ENCODE measurements at places on chromosomes 7 and 10.

GRCh38 chr7:128053023-128053422 is 21.8 kb upstream of the LRRC4 start:
- DNase-seq = no peak

DNA sequence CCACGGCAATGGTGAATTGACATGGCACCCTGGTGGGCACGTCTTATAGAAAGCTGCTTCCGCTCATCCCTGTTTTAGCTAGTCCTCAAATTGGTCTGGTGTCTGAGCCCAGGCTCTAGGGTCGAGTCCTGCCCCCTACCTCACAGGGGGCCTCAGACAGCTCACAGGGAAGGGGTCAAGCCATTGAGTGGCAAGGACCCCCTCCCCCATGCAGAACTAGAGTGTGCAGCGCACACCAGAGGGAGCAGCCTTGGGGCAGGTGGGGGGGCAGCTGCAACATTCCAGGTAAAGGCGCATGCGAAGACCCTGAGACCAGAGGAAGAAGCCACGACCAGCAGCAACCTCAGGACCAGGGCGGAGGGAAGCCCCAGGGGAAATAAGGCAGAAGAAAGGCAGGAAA is 240.4 kb upstream of the PPP2R2D start:
- DNase-seq = no peak

DNA sequence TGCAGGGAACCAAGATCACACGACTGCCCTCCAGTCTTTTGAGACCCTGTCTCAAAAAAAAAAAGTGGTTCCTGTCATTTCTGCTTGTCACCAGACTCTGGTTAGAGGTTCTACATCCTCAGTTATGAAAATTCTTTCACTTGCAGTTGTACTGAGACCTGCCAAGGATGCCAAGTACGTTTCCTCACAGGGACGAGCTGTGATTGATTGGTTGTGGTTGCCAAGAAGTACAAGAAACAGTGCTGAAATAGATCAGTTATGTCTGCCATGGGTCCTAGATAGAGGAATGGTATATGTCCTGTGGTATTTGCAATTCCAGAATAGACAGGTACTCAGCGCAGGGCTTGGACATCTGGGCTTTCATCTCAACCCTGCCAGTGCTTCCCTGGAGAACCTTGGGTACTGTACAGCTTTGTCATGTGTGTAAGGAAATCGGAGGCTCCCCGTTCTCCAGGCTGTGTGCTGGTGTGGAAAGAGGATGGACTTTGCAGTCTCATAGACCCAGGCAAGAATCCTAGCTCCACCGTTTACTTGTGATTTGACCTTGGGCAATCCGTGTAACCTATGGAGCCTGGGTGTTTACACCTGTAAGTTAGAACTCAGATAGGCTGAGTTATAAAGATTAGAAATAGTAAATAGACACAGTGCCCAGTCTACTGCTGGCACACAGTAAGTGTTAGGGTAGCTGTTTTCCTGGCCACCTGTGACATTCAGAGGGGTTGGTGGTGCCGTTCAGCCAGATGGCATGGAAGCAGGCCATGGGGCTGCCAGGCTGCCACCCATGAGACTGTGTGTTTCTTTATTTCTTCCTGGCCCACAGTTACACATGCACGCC is 53.0 kb downstream of the COL13A1 start:
- DNase-seq = no peak

DNA sequence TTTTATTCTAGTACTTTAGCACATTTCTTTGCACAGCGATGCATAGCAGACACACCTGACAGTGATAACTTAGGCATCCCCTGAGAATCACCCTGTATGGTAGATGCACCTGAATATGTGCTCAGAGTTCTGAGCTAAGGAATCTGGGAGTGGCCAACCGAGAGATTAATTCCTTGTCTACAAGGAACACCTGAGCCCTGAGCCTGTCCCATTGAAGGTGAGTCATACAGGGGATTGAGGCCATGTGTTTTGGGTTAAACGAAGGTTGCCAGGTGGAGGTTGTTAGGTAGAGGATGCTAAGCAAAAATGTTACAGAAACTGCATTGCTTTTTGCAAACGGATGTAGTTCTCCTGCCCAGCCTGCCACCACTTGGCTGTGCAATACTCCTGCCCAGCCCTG is 128.9 kb downstream of the AMPH start:
- no peak for DNase-seq

DNA sequence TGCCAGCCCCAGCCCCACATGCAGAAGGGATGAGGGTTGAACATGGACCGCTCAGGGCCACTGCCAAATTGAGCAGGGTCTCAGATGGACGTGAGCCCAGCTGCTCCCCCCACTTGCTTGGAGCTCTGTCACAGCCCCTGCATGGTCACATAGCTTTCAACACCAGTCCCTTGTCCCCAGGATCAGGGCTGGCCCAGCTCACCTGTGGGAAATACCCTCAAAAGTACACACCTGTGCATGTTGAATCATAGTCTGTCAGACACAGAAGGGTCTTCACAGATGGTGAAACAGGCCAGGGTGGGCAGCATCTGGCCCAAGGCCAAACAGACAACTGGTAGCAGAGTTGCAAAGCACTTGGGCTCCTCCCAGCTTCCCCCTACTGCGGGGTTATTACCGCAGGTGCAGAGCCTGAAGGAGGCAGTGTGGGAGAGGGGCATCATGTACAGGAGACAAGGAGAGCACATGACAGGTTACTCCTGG is 77.6 kb upstream of the UNC5B start:
- no peak for DNase-seq

DNA sequence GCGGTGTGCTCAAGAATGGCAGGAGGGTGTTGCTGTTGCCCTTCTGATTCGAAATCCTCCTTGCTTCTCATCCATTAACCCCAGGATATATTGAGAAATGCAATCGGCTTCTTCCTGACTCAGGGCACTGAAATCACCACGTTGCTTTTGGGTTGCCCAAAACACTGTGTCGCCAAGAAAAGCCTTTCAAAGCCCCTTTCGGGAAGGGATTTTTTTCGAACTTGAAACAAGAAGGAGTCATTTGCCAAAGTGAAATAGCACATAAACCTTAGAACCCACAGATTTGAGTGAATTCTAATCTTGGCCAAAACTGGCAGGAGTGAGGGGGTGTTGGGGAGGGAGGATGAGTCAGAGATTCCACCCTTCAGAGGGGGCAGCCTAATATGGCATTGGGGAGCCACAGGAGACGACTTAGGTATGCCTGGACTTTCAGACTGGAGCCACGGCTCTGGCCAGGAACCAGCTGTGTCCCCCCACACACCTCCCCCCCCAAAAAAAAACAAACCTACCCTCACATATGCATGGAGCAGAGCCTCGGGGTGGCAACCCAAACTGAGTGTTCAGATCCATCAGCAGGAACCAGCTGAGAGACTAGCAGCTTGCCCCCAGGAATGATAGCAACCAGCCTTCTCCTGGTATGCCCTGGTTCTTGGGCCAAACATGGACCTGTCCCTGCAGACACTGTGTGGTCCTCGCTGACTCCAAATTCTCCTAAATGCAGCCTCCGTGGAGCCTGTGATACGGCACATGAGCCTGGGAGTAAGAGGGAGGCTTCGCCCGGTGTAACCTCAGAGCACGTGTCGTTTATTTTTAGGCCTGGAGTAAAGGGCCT is 138.4 kb downstream of the FGFR2 start:
- peak; percentile 37 for DNase-seq

DNA sequence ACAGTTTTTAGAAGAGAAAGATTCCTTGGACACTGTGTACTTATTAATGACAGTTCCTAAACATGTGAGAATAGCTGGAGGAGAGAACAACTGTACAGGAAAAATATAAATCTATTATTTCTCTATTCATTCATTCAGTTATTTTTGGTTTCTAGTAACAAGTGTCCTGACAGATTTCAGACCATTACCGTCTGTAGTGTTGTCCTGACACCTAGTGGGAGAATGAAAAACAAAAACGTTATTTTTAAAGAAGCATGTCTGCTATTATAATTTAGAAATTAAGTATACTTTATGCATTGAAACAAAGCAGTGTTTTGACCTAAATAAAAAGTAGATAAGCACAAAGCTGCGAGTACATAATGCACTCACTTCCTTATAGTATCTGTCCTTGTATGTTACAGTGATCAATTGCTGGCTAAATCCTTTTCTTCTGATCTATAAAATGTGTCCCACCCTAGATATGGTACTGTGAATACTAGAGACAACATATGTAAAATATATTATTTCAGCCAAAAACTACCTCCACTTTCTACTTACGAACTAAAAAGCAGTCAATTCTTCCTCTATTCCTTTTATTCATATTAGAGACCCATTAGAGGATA is 575.6 kb downstream of the ARL4A start:
- no peak for DNase-seq

DNA sequence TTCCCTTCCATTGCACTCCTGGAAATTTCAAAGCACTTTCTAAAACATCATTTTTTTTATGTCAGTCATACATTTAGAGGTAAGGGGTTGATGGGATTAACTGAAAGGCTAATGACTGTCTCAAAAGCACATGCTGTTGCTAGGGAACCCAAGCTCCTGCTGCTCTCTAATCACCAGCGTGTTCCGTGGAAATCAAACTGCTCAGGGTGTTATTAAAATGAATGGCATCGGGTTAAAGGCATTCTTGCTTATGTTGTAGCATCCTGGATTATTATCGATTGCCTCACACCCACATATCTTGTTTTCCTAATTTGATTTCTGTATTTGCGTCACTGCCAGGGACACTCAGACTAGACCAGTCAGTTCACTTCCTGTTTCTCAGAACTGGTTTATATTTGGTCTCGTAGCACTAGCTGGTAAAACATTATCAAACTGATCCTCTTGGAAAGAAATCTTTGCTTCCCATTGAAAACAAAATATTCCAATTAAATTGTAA is 216.5 kb upstream of the MKLN1 start:
- DNase-seq = peak; percentile 56

- DNase-seq = no peak
These were observed 260.6 kb downstream of the GLI3 start for GRCh38 chr7:41976411-41976810.

DNA sequence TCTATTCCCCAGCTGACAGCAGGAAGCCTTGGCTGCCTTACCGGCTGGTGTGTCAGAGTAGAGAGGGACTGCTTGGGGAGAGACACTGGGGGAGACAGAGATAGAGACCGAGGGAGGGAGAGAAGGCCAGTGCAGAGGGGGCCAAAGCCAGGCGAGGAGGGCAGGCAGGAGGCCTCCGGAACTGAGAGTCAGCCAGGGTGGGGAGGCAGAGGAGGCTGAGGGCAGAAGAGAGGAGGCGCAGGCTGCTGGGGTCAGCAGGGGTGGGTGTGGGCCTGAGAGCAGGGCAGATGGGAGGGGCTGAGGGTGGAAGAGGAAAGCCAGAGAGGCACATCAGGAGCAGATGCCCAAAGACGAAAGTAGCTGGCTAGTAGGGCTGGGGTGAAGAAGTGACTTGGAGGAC is 57.2 kb upstream of the PAX2 start:
- DNase-seq = no peak

GRCh38 chr10:6212806-6213205 is 10.1 kb downstream of the PFKFB3 start:
- no peak for DNase-seq

- DNase-seq = no peak
These were observed 1190.8 kb upstream of the AUTS2 start for GRCh38 chr7:68407460-68407859.

DNA sequence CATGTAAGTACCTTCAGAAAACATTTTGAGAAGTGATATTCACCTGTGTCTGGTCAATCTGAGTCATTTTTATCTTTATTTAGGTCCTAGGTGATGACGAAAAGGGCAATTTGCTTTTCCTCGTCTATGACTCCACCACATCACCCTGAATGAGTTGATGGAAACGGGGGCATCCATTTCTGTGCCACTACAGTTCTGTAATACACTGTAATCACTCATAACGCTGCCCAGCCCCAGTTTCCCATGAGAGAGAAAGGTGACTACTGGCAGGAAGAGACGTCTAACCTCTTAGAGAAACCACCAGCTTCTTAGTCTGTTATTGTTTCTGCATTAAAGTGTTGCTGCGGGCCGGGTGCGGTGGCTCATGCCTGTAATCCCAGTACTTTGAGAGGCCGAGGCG is 205.3 kb upstream of the MKLN1 start:
- no peak for DNase-seq

DNA sequence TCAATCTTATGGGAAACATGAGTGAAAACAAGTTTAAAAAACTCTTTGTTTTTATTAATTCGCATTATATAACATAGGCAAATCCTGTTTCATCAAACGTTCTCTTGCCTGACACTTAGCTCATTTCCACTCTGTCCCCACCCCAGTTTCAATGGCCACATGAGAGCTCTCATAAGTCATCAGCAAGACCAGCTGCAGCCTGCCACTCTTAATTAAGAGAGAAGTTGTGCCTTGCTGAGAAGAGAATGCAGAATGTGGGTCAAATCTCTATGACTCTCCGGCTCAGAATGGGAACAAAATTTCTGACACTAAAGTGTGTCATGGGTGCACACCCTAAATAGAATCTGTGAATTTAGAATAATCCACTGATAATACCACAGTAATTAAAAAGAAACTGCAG is 39.6 kb downstream of the ASAH2 start:
- DNase-seq = no peak

DNA sequence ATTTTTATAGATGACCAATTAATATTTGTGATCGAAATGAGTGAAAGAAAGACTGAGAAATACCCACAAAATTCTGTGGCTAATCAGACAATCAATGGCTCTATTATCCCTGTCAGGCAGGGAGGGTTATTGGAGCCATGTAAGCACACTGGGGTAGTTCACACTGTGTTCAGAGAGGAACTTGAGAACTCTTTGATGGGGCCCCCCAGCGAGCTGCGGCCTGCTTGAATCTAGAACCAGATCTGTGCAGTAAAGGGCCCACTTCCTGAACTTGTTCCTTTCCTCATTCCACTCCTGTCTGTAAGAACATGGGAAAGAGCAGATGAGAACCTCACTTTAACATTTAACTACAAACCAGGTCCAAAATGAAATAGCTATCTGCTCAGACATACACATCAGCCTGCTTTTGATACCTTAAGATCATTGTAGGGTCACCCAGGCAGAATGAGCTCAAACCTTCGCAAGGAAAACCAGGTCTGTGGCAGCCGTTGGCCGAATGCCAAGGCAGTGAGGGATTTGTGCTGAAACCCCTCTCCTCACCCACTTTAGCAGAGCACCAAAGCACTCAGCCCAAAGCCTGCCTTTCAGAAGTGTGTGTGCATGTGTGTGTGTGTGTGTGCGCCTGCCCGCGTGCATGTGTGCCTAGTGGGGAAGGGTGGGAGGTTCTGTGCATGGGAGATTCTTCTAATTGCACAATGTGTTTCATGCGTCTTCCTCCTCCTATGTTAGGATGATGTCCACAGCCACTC is 365.6 kb upstream of the MGMT start:
- no peak for DNase-seq
